Naive B cell (primary cell): ENCODE measurements at places on chromosomes 3 and 15.

GRCh38 chr15:41512512-41512939, 1.1 kb downstream of the LTK start:
- peaks cover 32% of the 10 kb centered on the region for H3K4me1 ChIP-seq
- H3K36me3 ChIP-seq, result no peaks in the 10 kb centered on the region
- H3K4me3 ChIP-seq, result peak overlapping the region; percentile 93
- no peak for DNase-seq
- H3K27me3 ChIP-seq, result peaks cover 8% of the 10 kb centered on the region
- H3K27ac ChIP-seq, result no peak overlapping the region

DNA sequence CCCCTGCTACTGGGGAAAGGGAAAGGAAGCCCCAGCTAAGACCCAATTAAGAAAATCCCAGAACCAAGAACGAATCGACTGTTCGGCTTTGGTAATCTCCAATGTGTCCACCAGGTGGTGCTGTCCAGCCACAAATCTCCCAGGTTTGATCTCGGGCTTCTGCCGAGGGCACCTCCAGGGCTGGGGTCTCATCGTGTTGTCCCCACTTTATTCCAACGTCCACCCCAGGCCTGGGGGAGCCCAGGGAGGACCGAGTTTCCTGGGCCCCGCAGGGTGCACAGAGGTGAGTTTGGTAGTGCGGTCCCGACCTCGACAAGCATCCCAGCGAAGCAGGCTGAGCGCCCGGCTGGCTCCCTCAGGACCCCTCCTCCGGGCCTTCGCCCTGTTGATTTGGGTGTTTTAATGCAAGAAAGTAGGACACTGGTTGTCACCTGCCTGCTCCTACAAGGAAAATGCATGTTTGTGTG, 185.1 kb downstream of the GOLGA6L6 start:
- H3K27ac ChIP-seq, result peak overlapping the region; percentile 78
- peaks cover 10% of the 10 kb centered on the region for H3K27me3 ChIP-seq
- no peak overlapping the region for H3K4me3 ChIP-seq
- peak; percentile 69 for DNase-seq
- peaks cover 8% of the 10 kb centered on the region for H3K4me1 ChIP-seq

DNA sequence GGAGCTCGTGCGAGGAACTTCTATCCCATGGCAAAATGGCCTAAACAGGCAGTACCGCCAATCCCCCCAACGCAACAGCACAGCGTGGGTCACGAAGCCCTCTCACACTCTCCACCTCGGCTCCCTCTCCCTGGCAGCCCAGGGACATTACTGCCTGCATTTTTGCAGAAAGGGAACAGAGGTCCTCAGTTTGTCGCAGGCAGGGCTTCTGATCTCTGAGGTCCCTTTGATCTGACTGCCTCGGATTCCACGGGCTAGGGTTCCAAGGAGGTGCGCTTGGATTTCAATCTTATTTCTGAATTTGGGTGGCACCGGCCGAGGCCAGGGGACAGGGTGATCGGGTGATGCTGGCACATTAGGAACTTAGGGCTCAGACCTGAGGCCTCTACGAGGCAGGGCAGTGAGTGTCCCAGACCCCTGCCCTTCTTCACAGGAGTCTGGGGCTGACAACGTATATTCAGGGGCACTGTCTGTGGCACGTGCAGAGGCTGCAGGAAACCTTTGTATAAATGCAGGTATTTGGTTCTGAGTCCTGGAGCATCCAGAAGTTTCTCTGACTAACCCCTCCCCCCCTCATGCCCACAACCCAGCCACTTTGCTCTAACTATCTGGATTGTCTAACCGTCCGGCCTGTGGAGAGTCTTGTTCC, 197.9 kb downstream of the XXYLT1 start:
- peaks cover 5% of the 10 kb centered on the region for H3K4me1 ChIP-seq
- H3K36me3 ChIP-seq, result peaks cover 9% of the 10 kb centered on the region
- H3K4me3 ChIP-seq, result no peak overlapping the region
- no peaks in the 10 kb centered on the region for H3K27me3 ChIP-seq
- H3K27ac ChIP-seq, result peak overlapping the region; percentile 54

- DNase-seq, result no peak
- H3K4me1 ChIP-seq, result peaks cover 11% of the 10 kb centered on the region
- no peaks in the 10 kb centered on the region for H3K27me3 ChIP-seq
- H3K36me3 ChIP-seq, result peaks cover 39% of the 10 kb centered on the region
- H3K27ac ChIP-seq, result peak overlapping the region; percentile 49
- H3K4me3 ChIP-seq, result no peak overlapping the region
Measured at GRCh38 chr15:51866751-51867150, 37.3 kb downstream of the TMOD3 start.

GRCh38 chr3:11774296-11774877, 72.3 kb downstream of the TAMM41 start:
- H3K4me3 ChIP-seq, result no peak overlapping the region
- peaks cover 4% of the 10 kb centered on the region for H3K36me3 ChIP-seq
- H3K27me3 ChIP-seq, result no peaks in the 10 kb centered on the region
- DNase-seq, result no peak
- H3K4me1 ChIP-seq, result peaks cover 11% of the 10 kb centered on the region
- H3K27ac ChIP-seq, result no peak overlapping the region

- no peaks in the 10 kb centered on the region for H3K27me3 ChIP-seq
- H3K4me3 ChIP-seq, result no peak overlapping the region
- DNase-seq, result no peak
- no peaks in the 10 kb centered on the region for H3K4me1 ChIP-seq
- H3K36me3 ChIP-seq, result no peaks in the 10 kb centered on the region
Measured at GRCh38 chr3:98754483-98754882, 8.7 kb upstream of the ST3GAL6 start.

DNA sequence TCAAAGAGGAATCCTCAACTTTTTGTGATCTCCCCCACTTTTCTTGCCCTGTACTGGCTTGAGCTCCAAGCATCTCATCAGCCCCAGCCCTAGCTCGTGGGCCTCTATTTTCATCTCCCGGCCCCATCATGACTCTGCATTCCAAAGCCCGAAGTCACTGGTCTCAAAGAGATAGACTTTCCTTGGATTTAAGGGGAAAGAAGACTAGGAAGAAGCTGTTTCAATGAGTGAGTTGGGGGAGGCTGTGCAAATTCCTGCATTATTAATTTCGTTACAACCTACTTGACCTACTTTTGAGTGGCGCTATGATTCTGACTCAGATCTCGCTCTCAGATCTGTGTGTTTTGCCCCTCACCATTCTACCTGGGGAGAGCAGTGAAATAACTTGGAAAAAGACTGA, 266.6 kb upstream of the TBL1XR1 start:
- no peak for DNase-seq
- no peak overlapping the region for H3K4me3 ChIP-seq
- no peaks in the 10 kb centered on the region for H3K36me3 ChIP-seq
- H3K4me1 ChIP-seq, result no peaks in the 10 kb centered on the region

- H3K4me3 ChIP-seq, result no peak overlapping the region
- no peak for DNase-seq
- H3K27ac ChIP-seq, result no peak overlapping the region
- no peaks in the 10 kb centered on the region for H3K27me3 ChIP-seq
- H3K36me3 ChIP-seq, result no peaks in the 10 kb centered on the region
Measured at GRCh38 chr3:97161169-97161568, 346.8 kb downstream of the EPHA6 start.

DNA sequence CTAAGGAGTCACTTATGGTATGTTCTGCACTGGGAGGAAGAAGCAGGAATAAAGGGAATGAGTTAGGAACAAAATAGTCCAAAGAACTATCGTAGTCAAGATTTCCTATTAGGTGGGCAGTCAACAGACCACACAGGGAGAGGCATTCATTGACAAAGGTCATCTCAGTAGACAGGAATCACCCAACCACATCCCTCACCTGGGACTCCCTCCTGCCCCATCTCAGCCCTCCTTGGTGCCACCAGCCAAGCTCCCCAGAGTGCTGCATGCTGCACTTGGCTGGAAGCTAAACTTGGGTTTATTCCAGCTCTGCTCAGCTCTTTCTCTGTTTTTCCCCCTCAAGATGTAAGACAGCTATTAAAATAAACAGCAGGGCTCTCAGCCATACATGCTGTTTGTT, 72.3 kb upstream of the CTNNB1 start:
- no peak overlapping the region for H3K4me3 ChIP-seq
- peaks cover 8% of the 10 kb centered on the region for H3K36me3 ChIP-seq
- no peak for DNase-seq
- peaks cover 19% of the 10 kb centered on the region for H3K27me3 ChIP-seq
- H3K4me1 ChIP-seq, result peaks cover 5% of the 10 kb centered on the region
- H3K27ac ChIP-seq, result no peak overlapping the region

DNA sequence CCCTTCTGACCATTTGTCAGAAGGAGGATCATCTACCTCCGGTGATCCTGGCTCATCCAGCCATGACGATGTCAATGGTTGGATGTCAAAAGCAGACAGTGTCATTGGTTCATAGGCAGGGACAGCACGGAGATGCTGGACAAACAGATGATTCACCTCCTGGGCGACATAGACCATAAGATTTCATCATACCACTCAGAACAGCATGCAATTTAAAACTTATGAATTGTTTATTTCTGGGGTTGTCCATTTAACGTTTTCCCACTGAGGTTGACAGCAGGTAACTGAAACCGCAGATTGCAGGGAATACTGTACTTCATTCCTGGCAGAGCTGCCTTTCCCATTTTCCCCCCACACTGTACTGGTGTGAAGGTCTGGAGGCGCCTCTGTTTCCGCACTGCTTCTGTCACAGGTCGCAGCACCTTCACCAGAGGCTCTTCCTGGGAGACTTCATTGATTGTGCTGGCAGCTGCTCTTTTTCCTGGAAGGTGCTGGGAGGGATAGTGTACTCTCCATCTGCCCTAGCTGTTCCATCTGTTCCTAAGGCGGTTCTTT, 32.5 kb upstream of the TMOD3 start:
- no peak for DNase-seq
- H3K4me3 ChIP-seq, result no peak overlapping the region
- peaks cover 13% of the 10 kb centered on the region for H3K36me3 ChIP-seq
- H3K27ac ChIP-seq, result no peak overlapping the region
- H3K27me3 ChIP-seq, result no peaks in the 10 kb centered on the region

- H3K27me3 ChIP-seq, result peaks cover 12% of the 10 kb centered on the region
- no peak overlapping the region for H3K4me3 ChIP-seq
- H3K4me1 ChIP-seq, result no peaks in the 10 kb centered on the region
- no peak for DNase-seq
Measured at GRCh38 chr3:42926310-42926709, 20.4 kb downstream of the ZNF662 start.

GRCh38 chr3:27568393-27568792, 84.2 kb upstream of the SLC4A7 start:
- H3K27ac ChIP-seq, result no peak overlapping the region
- no peaks in the 10 kb centered on the region for H3K27me3 ChIP-seq
- no peak for DNase-seq
- H3K4me1 ChIP-seq, result no peaks in the 10 kb centered on the region

DNA sequence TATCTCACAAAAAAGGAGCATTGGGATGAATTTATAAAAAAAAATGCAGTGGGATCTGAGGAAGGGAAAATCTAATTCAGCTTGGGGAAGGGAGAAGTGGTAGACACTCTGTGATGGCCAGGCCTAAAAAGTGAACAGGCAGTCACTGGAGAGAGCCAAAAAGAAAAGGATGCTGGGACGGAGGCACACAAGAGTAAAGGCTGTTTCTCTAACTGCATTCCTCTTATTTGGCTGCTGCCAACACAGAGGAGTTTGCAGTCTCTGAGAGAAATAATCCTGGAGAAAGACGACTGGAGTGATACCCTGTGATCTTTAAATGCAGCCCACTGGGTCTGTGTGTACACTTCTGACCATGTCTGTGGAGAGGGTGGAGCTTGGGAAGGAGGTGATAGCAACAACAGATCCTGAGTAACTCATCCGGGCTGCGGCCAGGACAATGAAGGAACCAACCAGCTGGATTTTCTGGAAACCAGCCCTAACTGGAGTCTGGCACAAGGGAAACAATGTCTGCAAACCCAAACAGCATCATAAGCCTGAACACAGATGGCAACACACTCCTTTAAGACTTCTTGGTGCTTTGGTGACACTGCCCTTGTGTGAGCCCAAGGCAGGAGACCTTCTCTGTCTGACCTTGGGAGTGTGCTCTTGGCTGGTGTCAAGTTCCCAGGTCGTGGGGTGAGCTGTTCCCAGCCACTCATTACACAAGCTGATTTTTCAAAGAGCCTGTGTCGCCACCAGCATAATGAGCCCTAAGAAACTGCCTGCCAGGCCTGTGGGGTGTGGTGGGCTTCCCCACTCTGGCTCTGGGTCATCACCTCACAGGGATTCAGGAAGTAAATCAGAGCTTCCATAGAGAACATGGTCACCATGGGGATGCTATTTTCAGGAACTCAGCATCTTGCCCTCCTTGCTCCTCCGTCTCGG, 8.0 kb downstream of the FYCO1 start:
- H3K27me3 ChIP-seq, result no peaks in the 10 kb centered on the region
- no peak for DNase-seq
- H3K27ac ChIP-seq, result no peak overlapping the region
- no peak overlapping the region for H3K4me3 ChIP-seq
- peaks cover 6% of the 10 kb centered on the region for H3K36me3 ChIP-seq

GRCh38 chr3:61454801-61455200, 106.6 kb upstream of the PTPRG start:
- DNase-seq, result no peak
- H3K36me3 ChIP-seq, result no peaks in the 10 kb centered on the region
- no peak overlapping the region for H3K4me3 ChIP-seq
- H3K4me1 ChIP-seq, result no peaks in the 10 kb centered on the region
- no peaks in the 10 kb centered on the region for H3K27me3 ChIP-seq

- H3K4me1 ChIP-seq, result peaks cover 11% of the 10 kb centered on the region
- H3K36me3 ChIP-seq, result peaks cover under 1% of the 10 kb centered on the region
- H3K27me3 ChIP-seq, result peaks cover 57% of the 10 kb centered on the region
- DNase-seq, result no peak
Measured at GRCh38 chr15:89496155-89497098, at the start of gene RHCG. RHCG (minus strand) TSS chr15:89496583; CDS start chr15:89496544, 39 bp downstream.

DNA sequence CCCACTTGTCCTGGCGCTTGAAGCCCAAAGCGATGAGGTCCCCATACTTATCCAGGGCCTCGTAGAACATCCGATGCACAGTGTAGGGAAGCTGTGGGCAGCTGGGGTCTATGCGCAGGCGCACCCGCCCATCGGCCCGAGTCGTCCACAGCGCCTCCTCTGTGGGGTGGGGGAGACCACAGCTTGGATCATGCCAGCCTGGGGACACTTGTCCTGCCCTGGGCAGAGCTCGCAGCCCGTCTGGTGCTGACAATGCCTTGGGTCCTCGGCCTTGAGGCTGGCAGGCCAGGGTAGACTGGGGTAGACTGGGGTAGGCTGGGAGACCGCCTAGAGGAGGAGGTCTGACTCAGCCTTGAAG, 39.8 kb downstream of the ACSBG1 start:
- no peak overlapping the region for H3K27ac ChIP-seq
- no peak for DNase-seq
- H3K36me3 ChIP-seq, result no peaks in the 10 kb centered on the region
- no peak overlapping the region for H3K4me3 ChIP-seq
- no peaks in the 10 kb centered on the region for H3K27me3 ChIP-seq

DNA sequence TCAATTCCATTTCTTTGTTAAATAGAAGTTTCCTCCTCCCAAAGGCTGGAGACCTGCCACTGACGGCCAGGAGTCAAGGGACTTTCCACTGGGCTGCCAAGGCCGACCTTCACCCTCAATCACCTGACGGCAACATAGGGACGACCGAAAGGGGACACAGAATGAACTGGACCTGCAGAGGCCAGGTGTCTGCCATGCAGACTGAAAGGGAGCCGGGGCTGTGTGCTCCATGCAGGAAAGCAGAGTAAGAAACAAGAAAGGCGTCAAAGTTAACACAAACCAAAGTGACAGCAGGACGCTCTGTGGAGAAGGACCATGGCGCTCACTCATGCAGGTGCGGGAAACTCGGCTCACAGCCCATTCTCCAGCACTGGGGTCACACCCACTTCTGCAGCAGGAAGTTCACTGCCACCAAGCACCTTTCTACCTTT, 26.1 kb downstream of the ZXDC start:
- H3K27me3 ChIP-seq, result no peaks in the 10 kb centered on the region
- no peak overlapping the region for H3K4me3 ChIP-seq
- H3K27ac ChIP-seq, result no peak overlapping the region
- H3K4me1 ChIP-seq, result no peaks in the 10 kb centered on the region
- peaks cover 9% of the 10 kb centered on the region for H3K36me3 ChIP-seq

- peaks cover 44% of the 10 kb centered on the region for H3K27me3 ChIP-seq
- peaks cover 6% of the 10 kb centered on the region for H3K4me1 ChIP-seq
- H3K27ac ChIP-seq, result no peak overlapping the region
- no peak for DNase-seq
- H3K36me3 ChIP-seq, result no peaks in the 10 kb centered on the region
Measured at GRCh38 chr15:65326117-65326526, 21.6 kb downstream of the RNU5B-1 start.
